Activated naive CD8-positive, alpha-beta T cell treated with anti-CD3 and anti-CD28 coated beads for 36 hours (primary cell): ENCODE measurements at places on chromosomes 12 and 14. TPM values are rescaled to one million over a fixed set of nuclear protein-coding genes. Genes with fewer than 3 reads are reported as not detected.
A peak's percentile ranks its signal among the peaks of the same experiment; 100 is the strongest.

The IL26 gene
- not detected for total RNA-seq

- no peak for DNase-seq
Measured at GRCh38 chr12:203462-204260, 10.3 kb downstream of the SLC6A12 start.

GRCh38 chr12:16076557-16076956 lies 165.4 kb downstream of the DERA start:
- no peak for DNase-seq

The KRT81 gene
- total RNA-seq = not detected

The CELA1 gene
- total RNA-seq = not detected

- DNase-seq = no peak
Measured at GRCh38 chr12:52715416-52715815, 12.1 kb upstream of the KRT77 start.

DNA sequence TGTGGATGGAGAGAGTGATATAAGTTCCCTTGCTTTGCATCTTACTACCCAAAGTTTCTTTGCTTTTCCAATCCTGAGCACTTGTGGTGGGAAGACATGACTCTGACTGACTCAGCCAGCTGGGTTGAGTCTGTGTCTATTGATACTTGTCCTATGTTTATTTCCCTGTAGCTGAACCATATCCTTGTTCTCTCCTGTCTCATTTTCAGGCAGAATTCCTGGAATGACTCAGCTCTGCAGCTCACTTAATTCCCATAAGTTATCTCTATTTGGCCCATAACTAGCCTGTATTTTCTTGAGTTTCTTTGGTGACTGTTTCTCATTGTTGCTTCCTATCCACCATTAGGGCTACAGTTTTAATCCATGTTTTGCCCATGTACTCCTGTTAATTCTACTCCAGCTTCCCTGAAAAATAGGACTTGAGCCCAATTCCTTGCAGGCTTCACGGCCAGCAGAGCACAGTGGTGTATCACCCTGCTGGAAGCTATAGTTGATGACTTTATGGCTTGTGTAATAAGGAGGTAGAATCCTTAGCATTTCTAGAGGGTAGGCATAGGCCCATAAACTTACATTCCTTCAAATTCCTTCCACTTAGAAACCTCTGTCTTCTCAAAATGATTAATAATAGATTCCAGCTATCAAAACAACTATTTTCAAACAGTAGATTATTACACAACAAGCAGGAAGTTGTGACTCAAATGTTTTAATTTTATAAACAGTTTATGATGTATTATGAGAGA lies 183.1 kb downstream of the TMTC3 start:
- DNase-seq = no peak

The FGF23 gene
- not detected for total RNA-seq

DNA sequence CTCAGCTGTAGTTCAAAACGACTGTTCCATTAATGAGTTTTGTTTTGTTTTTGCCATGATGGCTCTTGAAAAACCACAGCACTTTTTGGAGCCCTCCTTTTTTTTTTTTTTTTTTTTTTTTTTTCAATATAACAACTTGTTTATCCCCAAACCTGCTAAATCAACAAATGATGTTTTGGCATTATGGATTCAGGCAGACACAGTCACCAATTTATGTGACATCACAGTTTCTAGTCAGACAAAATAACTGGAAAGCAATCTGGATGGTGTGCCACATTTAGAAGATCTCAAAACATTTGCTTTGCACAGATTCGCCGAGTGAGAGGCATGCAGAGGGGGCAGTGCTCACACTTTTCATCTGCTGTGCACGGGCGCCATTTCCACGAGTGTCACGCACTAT lies 7.9 kb upstream of the RFLNA start:
- DNase-seq = no peak

GRCh38 chr12:81541121-81541520 lies 218.0 kb downstream of the PPFIA2 start:
- no peak for DNase-seq

The TMPRSS12 gene
- total RNA-seq = not detected

DNA sequence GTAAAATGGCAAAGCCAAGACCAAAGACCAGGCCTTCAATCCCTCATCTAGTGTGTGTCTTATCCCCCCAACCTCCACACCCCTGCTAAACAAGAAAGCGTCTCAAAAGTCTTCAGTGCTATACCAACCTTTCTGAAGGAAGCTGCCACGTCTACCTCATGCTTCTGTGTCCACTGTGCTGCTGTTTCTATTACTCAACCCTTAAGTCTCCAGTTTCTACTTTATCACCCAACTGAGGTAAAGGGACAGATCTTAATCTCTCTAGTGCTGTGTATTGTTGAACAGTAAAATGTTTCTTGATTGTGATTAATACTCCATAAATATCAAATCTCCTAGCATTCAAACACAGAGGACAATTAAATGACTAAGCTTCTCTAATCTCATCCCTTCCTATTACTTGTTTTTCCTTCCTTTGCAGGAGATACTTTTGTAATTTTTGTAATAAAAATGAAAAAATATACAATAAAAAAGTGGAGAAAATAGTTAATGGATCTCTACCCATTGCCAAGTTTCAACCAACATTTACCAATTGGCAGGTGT lies 23.3 kb downstream of the BTBD7 start:
- DNase-seq = no peak

- DNase-seq = no peak
Measured at GRCh38 chr12:9992296-9992695, 6.6 kb downstream of the CLEC1B start.

- no peak for DNase-seq
Measured at GRCh38 chr12:130788515-130788914, 50.5 kb downstream of the STX2 start.

The CISTR gene
- not detected for total RNA-seq

- no peak for DNase-seq
Measured at GRCh38 chr14:61498303-61498702, 176.9 kb downstream of the PRKCH start.

The BEGAIN gene
- total RNA-seq = 6.6 TPM

DNA sequence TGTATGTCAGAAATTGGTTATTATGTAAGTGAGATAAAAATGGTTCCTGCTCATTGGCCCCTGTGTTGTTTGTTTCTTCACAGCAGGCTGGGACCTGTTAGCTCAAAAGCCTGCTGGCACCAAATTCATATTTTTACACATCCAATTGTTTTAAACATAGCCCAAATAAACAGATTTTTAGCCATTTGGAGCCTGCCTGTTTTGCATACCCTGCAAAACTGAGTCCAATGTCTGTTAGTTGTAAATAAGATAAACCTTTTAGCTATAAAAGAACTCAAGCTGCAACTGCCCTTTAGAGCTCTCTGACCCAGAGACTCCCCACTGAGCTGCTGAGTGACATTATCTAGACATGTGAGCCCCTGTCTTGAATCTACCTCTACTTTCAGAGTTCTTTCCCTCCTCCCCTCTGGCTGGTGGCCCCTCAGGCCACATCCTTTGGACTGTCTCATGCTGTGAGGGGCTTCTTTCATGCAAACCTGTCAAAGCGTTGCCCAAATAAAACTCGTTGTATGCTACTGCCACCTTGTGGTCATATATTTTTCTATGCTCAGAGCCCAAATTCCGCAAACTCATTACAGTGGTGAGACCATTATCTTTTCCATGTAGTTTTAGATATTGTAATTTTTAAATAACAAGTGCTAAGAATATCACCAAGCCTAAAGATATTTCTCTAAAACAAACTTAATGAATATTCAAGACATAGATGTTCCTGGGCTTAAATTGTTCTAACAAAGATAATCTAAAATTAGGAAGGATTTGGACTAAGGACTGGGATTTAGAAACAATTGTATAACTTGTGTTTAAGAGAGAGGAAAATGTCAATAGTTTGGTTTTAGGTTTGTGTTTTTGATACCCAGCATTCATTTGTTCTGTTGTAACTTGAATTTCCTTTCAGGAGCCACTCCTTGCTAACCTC lies 337.9 kb downstream of the AACS start:
- DNase-seq = no peak

- DNase-seq = peak; percentile 10
Measured at GRCh38 chr12:119804011-119804641, 73.0 kb downstream of the CIT start.

The RAB15 gene
- 3.4 TPM for total RNA-seq

The LRP1 gene
- total RNA-seq = 2.0 TPM

- DNase-seq = no peak
Measured at GRCh38 chr14:104230119-104230815, 91.9 kb downstream of the KIF26A start.

- DNase-seq = no peak
Measured at GRCh38 chr14:103897075-103897947, 30.9 kb upstream of the TDRD9 start.

DNA sequence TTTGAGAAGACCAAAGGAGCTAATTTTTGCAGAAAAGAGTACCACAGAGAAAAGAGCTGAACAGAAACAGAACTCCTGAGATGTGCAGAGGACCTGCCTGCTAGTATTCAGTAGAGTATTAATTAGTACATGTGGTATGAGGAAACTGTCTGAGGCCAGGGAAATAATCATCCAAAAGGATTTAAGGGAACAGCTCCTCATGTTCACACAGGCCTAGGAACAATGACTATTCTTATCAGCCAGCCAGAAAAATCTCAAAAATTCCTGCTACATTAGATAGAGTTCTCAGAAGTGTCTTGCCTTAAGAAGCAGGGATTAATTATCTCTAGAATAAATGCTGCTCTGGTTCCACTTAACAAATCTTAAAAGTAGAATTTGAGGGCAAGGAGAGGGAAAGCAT lies 36.4 kb downstream of the PKP2 start:
- DNase-seq = no peak
